ENCODE measurements at places on chromosomes 7 and 10.

DNA sequence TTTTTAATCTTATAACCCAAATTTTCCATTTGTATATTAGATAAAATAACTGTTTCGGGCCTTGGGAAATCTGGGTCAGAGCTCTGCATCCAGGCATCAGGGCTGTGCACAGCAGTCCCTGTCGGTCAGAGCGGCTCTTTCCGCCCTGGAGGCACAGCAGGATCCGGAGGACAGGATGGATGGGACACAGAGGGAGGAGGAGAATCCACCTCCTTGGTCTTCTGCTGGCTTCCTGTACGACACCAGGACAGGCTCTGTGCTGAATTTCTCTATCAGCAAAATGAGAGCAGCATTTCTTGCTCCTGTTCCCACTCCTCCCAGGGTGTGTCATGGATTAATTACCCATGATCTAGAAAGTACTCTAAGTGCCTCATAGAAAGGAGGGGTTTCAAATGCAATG is 254.9 kb downstream of the SKAP2 start:
- no peak for DNase-seq

- DNase-seq: no peak
Measured at GRCh38 chr7:29516491-29516890, 47.1 kb upstream of the PRR15 start.

DNA sequence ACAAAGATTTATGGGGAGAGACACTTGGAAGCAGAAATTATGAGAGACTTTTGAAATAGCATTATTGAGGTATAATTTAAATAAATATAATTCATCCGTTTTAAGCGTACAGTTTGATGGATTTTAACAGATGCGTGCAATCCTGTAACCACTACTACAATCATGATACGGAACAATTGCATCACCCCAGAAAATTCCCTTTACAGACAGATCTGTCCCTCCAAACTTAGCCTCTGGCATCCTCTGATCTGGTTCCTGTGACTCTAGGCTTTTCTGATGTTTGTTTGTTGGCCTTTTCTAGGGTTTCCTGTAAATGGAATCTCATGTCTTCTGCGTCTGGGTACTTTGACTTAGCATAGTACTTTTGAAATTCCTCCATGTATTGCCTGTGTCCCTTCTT is 15.5 kb downstream of the UBN2 start:
- no peak for DNase-seq

- DNase-seq: no peak
Measured at GRCh38 chr10:122326385-122326784, 48.1 kb upstream of the PLEKHA1 start.

DNA sequence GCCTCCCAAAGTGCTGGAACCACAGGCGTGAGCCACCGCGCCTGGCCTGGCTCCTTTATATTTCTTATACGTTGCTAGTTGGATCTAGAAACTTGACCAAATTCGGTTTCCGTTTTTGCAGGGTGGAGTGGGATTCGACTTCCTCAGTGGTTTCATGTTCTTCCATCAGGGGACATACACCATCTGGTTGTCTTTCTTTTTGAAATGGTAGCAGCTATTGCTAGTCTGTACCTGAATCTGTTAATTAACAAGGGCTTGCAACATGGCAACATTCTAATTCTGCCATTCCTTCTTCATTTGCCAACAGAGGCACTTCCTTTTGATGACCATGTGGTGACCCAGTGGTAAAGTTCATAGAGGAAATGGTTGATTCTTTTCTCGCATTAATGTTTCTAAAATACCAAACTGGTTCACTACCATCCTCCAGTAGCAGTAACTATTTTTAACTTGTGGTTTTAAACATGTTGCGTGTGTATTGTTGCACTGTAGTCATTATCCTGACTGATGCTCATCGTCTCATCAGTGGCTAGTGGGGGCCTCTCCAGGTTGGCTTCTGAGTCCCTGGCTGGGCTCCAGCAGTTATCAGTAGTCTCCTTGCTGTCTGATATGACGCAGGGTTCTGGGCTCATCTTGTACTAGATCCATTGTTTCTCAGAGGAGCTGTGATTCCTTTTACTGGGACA is 159.2 kb downstream of the RGS10 start:
- no peak for DNase-seq

DNA sequence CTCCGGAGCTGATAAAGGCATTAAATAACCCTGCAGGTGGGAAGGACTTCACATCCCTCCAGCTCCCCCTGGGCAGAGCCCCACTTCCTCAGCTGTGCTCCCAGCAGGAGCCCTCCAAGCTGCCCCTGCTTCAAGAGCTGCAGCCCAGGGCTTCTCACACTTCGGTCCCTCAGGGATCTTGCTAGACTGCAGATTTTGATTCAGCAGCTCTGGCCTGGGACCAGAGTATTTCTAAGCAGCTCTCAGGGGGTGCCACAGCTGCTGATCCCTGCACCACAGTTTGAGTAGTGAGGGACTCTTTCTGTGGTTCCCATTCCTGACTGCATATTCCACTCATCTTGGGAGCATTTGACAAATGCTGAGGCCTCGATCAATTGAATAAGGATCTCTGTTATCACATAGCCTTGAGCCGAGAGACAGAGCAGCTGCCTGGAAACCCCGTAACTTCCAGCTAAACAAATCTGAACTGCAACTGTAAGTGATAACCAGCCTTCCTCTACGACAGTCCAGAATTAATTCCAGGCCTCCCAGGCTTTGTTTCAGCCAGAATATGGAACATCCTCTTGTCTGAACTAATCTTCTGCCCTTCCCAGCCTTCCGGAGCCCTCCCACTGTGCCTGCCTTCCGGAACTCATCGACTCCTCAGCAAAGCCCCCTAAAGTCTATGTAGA is 161.4 kb downstream of the CCDC3 start:
- DNase-seq: no peak

DNA sequence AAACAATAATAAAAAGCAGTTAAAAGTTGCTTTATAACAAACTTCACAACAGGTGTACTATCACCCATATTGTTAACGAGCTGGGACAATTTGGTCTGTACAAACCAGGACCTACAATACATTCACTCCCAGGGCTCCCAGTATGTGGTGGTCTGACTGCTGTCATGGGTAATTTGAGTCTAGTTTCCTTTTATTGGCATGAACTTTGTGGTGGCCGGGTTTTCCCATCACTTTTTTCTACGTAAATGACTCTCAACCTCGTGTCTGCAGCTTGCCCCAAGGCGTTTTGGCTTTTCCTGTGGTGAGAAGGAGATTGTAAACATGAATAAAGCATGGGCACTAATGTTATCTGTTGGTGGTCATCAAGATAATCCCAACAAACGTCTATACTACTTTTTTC is 118.7 kb upstream of the CDK6 start:
- DNase-seq: no peak
